ENCODE measurements at places on chromosomes 1 and 21.

DNA sequence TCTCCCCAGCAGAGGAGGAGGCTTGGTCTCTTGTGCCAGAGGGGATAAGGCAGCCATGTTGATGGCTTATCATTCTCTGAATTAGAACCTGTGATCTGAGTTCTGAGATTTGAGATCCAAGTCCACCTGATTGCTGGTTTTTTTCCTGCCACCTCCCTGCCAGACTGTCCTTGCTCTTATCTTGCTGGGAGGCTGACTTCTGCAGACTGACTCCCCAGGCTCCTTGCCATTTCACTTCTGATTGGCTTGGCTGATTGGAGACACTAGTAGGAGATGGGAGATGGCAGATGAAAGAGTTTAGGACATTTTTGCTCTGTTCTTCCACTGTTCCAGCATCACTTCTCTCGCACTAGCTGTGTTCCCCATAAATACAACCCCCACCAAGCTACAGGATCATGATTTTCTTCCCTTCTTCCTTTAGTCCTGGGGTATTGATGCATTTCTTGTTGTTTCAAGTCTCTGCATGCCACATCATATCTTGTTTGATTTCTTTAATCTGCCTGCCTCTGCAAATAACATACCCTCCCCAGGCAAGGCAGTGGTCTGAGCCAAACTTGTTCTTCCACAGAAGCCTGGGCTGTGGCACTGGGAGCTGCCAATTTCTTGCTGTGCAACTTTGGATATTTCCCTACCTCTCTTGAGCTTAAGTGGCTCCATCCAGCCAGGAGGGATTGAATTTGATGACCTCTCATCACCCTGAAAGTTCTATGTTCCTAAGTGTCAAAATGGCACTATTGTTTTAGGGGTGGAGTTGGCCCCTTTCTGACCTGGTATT, 963 bp upstream of the CYP4B1 start:
- no peak for DNase-seq

DNA sequence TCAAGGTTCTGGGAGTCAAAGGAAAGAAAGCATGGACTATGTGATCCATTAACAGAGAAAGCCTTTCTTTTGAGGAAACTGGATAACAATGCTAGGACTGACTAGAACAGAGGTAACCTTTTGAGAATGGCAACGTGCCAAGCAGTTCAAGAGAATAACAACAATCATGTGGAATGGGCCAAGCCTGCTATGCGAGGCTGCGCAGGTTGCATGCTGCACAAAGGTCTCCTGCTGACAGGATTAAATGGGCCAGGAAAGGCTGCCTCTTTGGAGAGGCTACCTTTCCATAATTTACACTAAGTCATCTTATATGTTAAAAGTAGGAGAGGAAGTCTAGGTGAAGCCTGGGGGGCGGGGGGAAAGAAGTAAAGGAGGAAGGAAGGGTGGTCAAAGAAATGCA, 5.8 kb downstream of the PCNX2 start:
- DNase-seq, result no peak

DNA sequence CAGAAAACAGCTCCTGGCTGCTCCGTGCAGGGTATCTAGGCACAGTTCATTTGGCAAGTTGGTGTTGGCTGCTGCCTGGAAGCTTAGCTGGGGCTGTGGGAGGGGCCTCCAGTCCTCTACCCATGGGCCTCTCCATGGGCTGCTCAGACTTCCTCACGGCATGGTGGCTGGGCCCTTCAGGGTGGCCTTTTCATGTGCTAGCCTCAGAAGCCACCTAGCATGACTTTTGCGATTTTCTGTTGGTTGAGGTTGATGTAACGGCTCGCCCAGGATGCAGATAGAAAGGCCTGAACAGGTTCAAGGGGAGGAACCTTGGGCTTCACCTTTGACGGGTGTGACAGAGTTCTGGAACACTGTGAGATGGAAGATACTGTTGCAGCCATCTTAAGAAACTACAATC, 25.8 kb upstream of the LHX4 start:
- DNase-seq, result no peak

DNA sequence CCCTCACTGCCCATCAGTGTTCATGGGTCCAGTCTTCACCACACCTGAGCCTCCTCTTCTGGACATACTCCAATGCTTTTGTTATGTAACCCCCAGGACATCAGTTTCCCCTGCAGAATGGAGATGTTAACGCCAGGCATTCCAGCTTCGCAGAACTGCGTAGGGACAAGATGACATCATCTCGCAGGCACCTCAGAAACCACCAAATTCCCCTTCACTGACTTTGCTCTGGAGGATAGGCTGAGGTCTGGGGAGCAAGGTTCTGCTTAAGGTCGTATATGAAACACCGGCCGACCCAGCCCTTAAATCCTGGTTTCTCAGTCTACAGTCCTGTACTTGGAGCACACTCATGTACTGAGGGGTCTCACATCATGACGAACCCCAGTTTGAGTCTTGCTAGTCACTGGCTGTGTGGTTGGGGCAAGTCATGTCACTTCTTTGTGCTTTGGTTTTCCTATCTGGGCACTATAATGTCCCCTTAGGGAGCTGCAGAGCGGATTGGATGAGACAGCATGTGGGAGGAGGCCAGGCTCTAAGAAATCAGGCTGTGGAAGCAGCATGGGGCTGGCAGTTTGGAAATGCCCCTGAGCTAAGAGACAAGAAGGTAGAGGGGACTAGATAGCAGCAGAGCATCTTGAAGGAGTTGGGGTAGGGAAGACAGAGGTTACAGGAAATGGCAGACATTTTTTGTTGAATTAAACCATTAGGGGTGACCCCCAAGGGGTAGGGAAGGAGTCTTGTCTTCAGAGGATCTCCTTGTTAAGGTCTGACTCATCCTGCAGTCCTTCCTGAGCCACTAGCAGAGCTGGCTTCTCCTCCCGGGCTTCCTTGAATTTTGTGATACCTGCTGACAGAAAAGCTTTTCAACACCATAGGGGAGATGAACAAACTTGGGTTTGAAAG, 138.3 kb downstream of the FOXD2 start:
- DNase-seq, result peak; percentile 29

- no peak for DNase-seq
Measured at GRCh38 chr1:67874501-67875111, 41.3 kb upstream of the GNG12 start.

DNA sequence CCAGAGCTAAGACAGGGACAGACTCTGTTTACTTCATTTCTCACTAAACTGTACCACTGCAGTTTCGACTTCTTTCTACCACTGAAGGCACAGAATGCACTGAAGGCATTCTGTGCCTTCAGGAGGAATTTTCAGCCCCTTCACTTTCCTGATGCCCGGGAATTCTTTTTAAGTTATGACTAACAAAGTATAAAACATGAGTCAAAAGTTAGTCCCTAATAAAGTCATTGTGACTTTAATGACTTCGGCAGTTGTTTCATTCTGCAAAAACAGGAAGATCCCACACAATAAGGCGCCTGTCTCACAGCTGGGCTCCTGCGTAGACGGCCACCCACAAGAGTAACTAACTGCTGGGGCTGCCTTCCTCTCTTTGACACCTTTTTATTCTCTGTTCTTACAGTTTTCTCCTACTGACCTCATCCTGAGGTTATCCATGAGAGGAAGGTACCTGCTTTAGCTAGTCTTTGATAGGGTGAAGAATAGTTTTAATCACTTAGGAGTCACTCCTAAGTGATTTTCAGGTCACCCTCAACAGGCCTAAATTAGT, 183.9 kb upstream of the SGIP1 start:
- no peak for DNase-seq
